ENCODE measurements at places on chromosomes 1 and 21. TPM values are rescaled to one million over a fixed set of nuclear protein-coding genes. Genes with fewer than 3 reads are reported as not detected.

Gene KRTAP10-8
- not detected for total RNA-seq

Gene VWA5B1
- under 0.01 TPM for total RNA-seq

Gene CA6
- total RNA-seq, result not detected

Gene KCTD3
- 55.4 TPM for total RNA-seq

Gene ATAD3C
- total RNA-seq, result not detected

Gene PIGM
- total RNA-seq, result 7.7 TPM

Gene TENT5C
- total RNA-seq, result 4.9 TPM

Gene MIGA1
- total RNA-seq, result 24.1 TPM

Gene C8A
- total RNA-seq, result not detected

Gene CHIT1
- 1.6 TPM for total RNA-seq

Gene CD55
- total RNA-seq, result 2.9 TPM

Gene FCRL2
- not detected for total RNA-seq

Gene FRRS1
- 2.4 TPM for total RNA-seq

Gene DYNLT4
- total RNA-seq, result not detected

Gene KRTAP7-1
- not detected for total RNA-seq

Gene SPRR2E
- not detected for total RNA-seq

Gene FBXO2
- 6.1 TPM for total RNA-seq

Gene NPR1
- total RNA-seq, result 0.41 TPM

Gene ABL2
- 33.0 TPM for total RNA-seq

Gene CNKSR1
- 3.3 TPM for total RNA-seq

Gene C1QC
- total RNA-seq, result 7.3 TPM

Gene MAN1C1
- 5.3 TPM for total RNA-seq

Gene CRP
- not detected for total RNA-seq

Gene MYBPH
- not detected for total RNA-seq

Gene RAD54L
- total RNA-seq, result 0.82 TPM

Gene SPRR5
- total RNA-seq, result not detected
